ENCODE measurements at places on chromosomes 7 and 10.

DNA sequence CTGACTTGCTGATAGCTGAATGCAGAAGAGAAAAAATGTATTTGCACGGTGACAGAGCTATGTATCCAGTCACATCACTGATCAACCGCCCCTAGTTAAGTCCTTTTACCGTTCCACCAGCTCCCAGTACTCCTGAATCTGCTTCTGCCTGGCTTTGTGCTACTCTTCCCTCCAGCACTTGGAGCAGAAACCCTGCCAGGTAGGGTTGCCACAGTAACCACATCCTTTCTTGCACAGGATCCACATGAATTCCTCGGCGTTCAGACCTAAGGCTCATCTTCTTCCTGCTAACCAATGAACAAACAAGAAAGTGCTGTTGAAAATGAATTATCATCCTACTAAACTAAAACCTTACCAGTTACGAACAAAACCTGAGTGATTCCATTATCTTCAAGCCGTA lies 52.0 kb upstream of the KCTD7 start:
- no peak for DNase-seq

DNA sequence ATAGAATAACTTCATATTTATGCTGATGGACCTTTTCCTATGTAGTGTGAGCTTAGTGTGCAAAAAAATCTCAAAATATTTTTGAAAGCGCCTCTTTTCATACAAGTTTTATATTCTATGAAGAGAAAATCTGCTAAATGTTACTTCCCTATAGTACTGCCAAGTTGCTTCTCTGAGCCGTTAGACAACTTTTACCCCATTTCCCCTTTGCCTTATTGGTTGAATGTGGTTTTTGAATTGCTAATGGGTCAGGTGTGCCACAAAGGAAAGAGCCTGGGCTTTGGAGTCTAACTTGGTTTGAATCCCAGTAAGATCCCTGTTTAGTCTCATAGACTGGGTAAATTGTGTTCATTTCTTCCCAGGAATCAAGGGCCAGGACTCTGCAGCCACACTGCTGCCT lies 261.5 kb downstream of the SNX10 start:
- no peak for DNase-seq

DNA sequence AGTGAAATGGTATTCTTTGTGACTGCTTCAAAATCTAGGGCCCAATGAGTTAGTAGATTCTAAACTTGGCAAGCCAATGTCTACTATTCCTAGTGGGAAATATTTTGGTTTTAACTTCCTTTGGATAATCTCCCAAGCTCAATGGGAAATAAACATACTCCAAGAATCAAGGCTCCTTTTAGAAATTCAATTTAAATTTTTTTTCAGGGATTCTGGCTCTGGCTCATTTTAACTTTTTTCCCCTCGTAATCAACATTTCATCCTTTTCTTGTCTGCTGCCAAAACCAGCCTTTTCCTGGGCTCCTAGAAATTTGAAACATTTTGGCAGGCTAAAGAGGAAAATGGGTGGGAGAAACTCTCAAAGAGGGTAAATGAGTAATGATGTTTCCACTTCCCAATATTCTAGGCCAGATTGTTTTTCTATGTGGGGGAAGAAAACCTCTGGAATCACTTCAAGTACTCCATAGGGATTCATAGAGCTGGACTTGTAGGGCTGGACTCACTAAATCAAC lies 85.6 kb upstream of the AGR3 start:
- no peak for DNase-seq

GRCh38 chr7:70266186-70266585 lies 667.9 kb downstream of the AUTS2 start:
- no peak for DNase-seq

DNA sequence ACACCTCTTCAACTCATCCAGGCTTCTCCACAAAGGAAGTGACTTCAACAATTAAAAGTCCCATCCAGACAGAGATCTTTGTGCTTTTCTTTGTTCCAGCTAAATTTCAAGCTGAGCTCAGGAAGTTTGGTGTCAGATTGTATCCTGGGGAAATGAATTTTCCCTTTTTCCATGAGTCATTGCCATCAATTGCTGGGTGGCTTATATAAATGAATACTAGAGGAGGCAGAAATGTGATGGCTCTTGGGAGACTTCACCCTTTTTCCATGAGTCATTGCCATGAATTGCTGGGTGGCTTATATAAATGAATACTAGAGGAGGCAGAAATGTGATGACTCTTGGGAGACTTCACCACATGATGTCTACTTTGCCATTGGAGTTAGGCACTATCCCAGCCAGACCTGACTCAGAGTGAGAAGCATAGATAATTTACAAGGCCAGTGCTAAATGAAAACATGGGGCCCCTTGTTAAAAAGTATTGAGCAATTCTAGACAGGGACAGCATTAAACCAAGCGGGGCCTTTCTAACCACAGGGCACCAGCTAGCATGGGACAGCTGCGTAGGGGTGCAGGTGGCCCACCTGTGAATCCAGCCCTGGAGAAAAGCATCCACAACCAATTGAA lies 339.2 kb upstream of the PODXL start:
- DNase-seq: no peak

GRCh38 chr10:78516756-78517155 lies 483.1 kb downstream of the RPS24 start:
- DNase-seq: no peak

DNA sequence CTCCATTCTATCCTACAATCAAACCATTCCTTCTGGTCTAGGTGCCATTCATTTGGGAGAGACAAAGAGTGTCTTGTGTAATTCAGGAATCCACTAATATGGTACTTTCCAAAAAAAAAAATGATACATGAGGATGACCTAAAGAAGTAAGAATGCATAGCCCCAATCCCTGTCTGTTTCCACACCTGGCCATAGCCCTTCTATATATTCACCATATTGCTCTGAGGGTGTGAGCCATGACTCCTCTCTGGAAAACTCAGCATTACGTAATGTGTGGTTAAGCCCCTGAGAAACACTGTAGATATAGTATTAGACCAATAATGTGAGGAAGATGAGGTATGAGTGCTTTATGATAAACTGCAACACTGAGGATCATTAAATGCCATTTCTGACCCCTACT lies 592.7 kb downstream of the INHBA start:
- no peak for DNase-seq

DNA sequence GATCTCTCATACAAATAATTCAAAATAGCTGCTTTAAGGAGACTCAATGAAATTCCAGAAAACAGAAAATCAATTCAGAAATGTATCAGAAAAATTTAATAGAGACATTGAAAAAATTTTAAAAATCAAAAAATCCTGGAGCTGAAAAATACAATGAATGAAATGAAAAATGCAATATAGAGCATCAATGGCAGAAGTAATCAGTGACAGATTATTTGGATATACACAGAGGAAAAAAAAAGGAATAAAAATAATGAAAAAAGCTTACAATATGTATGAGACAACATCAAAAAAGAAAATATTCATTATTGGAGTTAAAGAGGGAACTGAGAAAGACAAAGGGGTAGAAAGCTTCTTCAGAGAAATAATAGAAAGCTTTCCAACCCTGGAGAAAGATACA lies 122.9 kb upstream of the KLF14 start:
- no peak for DNase-seq

DNA sequence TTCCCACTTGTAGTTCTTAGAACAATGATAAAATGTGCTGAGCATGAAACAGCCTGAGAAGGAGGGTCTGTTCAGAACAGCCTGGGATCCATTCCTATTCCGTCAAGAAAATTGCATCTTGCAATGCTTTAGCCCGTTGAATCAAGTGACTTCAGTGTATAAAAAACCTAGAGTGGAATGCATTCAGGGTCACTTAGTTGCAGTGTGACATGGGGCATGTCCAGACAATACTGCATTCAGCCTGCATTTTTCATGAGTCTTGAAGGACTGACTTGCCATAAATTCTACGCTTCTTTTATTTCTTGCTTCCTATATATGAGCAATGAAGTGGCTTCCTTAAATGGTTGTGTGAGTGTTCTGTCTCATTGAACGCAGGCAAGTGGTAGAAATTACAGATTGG lies 758.3 kb upstream of the COBL start:
- DNase-seq: no peak

GRCh38 chr10:69653561-69653960 lies 23.5 kb downstream of the FAM241B start:
- no peak for DNase-seq

- no peak for DNase-seq
Observed at GRCh38 chr10:117647306-117647705, 104.8 kb downstream of the EMX2 start.

DNA sequence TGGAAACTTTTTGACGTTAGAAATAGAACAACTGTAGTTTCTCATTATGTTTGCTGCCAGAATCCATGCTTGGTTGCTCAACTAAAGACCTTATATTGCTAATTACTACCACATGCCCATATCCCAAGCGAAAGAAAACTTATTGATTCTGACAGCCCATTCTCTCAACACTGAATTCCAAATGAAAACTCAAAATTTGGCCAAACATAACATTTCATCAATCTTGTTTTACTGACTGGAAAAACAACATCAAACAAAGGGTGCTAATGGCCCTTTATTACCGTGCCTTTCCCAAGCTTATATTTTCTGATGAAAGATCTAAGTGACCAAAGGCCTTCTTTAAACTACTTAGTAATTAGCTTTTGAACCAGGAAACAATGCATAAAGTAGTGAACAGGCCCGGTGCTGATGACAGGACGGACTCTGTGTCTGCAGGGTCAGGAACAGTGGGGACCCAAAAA lies 531.8 kb downstream of the KCNMA1 start:
- DNase-seq: no peak

DNA sequence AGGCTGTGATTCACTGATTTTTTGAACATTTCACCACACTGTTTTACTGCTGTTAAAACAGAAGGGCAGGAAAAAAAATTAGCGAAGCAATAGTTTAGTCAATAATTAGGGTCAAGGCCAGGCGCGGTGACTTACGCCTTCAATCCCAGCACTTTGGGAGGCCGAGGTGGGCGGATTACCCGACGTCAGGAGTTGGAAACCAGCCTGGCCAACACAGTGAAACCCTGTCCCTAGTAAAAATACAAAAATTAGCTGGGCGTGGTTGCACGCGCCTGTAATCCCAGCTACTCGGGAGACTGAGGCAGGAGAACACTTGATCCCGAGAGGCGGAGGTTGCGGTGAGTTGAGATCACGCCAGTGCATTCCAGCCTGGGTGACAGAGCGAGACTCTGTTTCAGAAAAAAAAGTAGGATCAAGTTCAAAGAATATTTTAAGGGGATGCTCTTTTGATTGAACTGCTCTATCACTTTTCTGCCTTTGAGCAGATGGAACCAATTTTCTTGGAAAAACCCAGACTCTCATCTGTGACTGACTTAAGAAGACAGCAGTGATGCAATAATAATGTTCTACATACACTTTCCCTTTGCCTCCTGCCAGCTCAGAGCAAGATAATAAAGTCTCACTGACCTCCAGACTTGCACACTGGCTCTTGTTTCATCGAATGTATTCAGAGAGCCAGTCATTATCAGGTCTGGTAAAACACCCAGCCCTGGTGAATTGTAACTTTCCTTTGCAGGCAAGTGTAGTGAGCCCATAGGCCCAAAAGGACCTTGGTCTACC lies 1.6 kb upstream of the PPA1 start:
- no peak for DNase-seq

GRCh38 chr10:113187063-113187777 lies 237.2 kb downstream of the TCF7L2 start:
- no peak for DNase-seq

DNA sequence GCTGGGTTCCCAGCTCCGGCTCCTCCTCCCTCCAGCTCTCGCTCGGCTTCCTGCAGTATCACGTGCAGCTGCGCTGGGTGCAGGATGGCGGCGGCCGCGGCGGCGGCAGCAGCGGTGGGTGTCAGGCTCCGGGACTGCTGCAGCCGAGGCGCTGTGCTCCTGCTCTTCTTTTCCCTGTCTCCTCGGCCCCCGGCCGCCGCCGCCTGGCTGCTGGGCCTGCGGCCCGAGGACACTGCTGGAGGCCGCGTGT lies at the start of gene CNNM1:
Gene CNNM1, plus strand, starts transcription at position 53 of the 250 bp plus-strand sequence. Its CDS starts 32 bp downstream, at position 85.
- DNase-seq: peak; percentile 64

DNA sequence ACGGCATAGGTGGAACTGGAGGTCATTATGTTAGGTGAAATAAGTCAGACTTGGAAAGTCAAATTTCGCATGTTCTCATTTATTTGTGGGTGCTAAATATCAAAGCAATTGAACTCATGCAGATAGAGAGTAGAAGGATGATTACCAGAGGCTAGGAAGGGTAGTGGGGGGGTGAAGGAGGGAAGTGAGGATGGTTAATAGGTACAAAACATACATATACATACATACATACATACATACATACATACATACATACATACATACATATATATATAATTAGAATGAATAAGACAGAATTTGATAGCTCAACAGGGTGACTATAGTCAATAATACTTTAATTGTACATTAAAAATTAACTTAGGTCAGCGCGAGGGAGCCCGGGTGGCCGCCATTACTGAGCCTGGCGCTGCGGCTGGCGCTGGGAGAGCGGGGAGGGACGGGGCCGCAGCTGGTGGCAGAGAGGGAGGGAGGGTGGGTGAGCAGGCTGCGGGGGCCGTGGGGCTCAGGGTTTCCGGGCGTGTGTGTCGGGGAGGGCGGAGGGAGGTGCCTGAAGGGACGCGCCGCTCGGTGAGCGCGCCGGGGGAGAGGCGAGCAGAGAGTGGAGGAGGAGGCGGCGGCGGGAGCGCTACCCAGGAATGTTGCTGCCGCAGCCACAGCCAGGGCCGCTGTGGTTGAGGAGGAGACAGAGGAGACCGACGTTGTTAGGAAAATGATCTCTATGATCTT lies 85.8 kb upstream of the EGFR start:
- DNase-seq: no peak

- DNase-seq: no peak
Observed at GRCh38 chr10:78718032-78718572, 350.7 kb upstream of the ZMIZ1 start.

DNA sequence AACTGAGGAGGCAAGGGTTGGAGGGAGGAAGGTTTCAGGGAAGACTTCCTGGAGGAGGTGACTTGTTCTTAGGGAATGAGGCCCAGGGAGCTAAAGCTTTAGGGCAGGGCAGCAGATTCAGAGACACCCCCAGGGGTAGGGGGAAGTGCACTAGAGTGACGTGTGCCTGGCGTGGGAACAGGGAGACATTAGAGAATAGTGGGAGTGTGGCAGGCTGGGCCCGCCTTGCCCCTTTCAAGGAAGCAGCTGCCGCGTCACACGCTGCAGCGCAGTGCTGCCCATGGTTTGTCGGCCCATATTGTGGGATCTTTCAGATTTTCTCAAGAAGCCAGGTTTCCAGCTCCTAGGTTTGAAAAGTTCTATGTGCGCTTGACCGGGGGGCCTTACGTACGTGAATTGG lies 139.4 kb downstream of the LHPP start:
- no peak for DNase-seq

DNA sequence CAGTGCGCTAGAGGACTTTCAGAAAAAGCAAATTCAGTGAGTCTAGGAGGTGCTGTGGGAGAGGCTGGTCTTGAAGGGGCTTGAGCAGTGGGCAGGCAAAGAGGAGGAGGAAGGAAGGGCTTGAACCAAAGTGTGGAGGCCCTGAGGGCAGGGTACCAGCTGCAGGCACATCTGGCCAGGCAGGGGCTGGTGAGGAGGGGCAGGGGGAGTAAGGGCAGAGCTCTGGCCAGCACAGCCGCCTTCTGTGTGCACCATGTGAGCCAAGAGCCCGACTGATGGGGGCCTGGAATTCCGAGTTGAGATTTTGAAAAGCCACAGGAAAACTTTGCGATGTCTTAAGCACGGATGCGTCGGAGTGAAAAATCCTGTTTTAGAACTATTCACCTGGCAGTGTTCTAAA lies 74.5 kb downstream of the PRPF18 start:
- DNase-seq: no peak

GRCh38 chr7:154576604-154577003 lies 426.3 kb downstream of the PAXIP1 start:
- DNase-seq: no peak
